Stimulated activated CD8-positive, alpha-beta memory T cell treated with anti-CD3 and anti-CD28 coated beads, Interleukin-7, amount 100 ng/mL, for 1 hour (primary cell): ENCODE measurements at places on chromosomes 16 and 17.

DNA sequence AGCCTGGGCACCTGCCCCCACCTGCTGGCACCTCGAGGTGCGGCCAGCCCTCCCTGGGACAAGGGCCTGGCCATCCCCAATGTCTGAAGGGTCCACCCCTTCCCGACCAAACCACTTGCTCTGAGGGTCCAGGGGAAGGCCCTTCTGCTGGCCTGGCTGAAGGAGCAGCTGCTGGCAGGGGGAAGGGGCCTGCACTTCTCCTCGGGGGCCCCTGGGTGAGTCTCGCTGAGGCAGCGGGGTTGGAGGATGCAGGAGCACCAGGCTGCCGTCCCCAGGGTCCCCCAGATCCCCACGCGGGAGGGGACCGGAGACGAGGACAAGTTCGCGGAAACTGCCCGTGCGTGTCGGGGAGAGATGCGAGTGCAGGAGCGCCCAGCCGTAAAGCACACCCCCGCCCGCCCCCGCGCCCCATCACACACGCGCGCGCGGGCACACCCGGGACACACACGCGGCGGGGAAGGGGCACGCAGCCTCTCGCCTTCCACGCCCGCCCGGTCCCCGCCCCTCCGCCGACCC is 725 bp upstream of the CACNA1H start:
- no peak for DNase-seq

DNA sequence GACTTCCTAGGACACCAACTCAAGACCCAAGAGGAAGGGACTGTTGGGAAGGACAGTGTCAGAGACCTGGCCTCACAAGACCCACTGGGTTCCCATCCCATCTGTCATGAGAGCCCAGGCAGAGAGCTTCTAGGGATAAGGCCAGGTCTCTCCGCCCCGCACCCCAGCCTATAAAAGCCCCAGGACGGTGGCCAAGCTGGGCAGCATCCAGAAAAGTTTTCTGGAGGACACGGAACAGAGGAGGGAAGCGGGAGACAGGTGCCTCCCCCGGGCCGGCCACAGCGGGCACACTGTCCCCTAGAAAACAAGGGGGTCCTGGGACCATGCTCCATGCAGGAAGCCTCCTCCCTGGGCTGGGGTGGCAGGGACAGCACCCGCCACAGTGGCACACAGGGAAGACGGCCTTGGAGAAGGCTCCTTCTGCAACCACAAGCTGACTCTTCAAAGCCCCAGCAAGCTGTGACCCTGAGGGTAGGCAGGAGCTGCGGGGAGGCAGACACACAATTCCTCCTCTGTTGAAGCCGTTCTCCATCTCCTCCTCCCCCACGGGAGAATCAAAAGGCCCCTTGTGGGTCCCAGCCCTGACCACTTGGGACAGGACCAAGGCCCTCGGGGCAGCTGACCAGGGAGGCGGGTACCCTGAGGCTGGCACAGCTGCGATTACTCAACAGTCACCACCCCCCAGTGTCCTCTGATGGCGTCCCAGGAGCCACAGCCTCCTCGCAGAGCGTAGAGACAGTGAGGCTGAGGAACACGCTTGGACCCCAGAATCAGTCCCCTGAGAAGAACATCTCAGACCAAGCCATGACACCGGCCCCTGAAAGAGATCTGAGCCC is 26.1 kb downstream of the TRPV3 start:
- DNase-seq: no peak

GRCh38 chr17:64150237-64151015 is 20.5 kb upstream of the ERN1 start:
- DNase-seq: no peak

DNA sequence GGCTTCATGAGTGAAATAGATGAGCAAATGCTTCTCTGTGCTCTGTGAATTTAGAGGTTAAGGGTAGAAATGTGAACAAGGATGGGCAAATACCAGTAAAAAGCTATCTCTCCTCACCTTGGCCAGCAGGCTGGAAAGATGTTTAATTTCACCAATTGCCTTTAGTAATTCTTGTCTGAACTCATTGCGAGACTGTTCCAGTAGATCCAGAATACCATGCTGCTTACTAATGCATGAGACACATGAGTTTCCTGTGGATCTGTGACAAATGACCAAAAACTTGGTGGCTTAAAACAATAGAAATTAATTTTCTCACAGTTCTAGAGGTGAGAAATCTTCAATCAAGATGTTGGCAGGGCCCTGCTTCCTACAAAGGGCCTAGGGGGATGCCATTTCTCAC is 9.3 kb upstream of the ZNF624 start:
- DNase-seq: no peak

DNA sequence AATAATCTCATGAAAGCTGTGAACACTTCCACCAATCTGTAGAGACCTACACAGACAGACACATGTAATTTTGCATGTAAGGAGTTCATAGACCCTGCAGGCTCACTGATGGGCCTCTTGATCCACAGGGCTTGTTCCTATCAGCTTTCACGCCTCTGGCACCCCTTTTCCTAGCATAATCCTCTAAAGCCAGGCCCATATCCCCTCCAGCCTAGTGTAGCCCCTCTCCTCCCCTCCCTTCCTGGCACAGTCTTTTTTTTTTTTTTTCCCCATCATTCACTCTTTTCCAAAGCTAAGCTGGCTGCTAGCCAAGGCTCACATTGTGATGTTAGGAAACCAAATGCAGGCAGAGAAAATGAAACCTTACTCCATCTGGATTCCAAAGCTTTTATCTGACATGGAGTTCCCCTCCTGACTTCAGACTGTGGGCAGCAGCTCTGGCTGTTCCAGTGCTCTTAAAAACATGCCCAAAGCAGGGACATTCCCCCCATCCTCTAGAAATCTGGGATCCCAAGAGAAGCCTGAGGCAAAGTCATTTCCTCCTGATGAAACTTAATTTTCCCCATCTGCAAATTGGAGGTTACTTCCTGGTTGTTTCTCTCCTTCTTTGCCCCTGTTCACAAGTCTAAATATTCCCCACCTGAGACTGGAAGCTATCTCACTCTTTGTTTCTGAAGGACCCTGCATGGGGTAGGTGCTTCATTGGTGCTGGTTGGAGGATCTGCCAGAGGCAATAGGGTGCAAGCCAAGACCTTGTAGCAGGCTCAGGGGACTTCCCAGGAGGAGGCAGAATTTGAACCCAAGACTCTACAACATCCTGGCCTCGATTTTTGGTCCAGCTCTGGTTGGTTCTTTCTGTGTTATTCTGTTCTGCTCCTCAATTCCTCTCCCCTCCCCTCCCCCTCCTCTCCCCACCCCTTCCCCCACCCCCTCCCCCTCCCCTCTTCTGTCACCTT is 9.9 kb upstream of the CCL5 start:
- DNase-seq: no peak

DNA sequence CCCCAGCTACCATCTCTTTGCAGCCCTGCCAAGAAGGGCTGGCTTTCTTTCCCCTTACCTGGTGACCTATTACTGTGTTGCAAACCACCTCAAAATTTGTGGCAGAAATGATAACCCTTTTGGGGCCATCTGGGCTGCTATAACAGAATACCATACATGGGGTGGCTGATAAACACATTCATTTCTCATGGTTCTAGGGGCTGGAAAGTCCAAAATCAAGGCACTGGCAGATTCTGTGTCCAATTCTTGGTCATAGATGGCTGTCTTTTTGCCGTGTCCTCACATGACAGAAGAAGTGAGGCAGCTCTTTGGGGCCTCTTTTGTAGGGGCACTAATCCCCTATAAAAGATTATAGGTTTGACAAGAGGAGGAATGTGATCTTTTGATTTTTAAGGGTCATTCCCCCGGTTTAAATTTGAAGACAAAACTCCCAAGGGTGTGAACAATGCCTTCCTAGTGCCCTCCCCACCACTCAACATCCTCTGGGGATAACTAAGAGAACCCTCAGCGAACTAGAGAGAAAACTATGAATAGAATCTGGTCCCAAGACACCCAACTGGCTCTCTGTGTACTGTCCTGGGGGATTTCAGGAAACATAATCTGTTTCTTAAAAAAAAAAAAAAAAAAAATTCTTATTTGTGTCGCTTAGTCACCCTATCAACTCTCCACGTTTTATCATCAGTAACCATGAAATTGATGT is 1.7 kb upstream of the METTL22 start:
- DNase-seq: no peak

DNA sequence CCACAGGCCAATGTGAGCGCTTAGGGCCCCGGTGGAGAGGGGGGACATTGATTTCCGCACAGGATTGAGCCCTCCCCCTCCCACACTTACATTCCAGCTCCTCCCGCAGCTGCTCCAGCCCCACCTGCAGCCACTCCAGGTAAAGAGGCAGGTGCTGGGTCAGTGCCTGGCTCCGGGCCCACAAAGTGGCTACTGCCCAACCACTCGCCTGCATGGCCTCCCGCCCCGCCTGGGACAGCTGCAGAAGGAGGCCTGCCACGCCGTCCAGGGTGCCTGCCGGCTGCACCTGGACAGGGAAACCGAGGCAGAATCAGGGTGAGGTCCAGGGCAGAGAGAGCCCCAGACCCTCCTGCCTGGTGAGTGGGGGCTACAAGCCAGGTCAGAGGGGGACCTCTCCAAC is 46.3 kb downstream of the RMI2 start:
- DNase-seq: no peak
